Psoas muscle (tissue), 8 donors: ENCODE measurements at places on chromosomes 4 and X. TPM values are rescaled to one million over a fixed set of nuclear protein-coding genes. Genes with fewer than 3 reads are reported as not detected.

DNA sequence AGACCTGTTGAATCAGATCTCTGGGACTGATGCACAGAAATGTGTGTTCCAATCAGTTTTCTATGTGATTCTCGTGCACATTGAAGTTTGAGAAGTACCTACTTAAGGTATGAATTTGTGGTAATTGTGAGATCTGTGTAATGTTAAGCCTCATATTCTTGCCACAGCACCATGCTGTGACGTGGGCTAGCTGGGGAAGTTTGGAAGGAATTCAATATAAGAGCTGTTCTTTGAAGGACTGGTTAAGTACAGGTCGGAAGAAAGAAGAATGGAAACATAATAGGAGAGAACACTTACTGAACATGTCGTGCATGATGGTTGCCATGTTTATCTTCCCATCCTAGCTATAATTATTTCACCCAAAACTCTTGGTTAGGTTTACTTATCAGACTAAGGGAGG, 79.7 kb upstream of the CXXC4 start:
- DNase-seq = no peak
- no peak overlapping the region for H3K4me3 ChIP-seq
- H3K27me3 ChIP-seq = no peaks in the 10 kb centered on the region
- H3K27ac ChIP-seq = no peak overlapping the region
- no peaks in the 10 kb centered on the region for H3K36me3 ChIP-seq
- no peaks in the 10 kb centered on the region for H3K4me1 ChIP-seq

Gene EXOC1L
- total RNA-seq = not detected

- no peaks in the 10 kb centered on the region for H3K27me3 ChIP-seq
- peaks cover 4% of the 10 kb centered on the region for H3K4me1 ChIP-seq
- peak overlapping the region; percentile 30 for H3K27ac ChIP-seq
- H3K36me3 ChIP-seq = peaks cover 10% of the 10 kb centered on the region
- DNase-seq = peak; percentile 55
- H3K4me3 ChIP-seq = no peak overlapping the region
Observed at GRCh38 chrX:153692611-153693156, 5.0 kb downstream of the SLC6A8 start.

DNA sequence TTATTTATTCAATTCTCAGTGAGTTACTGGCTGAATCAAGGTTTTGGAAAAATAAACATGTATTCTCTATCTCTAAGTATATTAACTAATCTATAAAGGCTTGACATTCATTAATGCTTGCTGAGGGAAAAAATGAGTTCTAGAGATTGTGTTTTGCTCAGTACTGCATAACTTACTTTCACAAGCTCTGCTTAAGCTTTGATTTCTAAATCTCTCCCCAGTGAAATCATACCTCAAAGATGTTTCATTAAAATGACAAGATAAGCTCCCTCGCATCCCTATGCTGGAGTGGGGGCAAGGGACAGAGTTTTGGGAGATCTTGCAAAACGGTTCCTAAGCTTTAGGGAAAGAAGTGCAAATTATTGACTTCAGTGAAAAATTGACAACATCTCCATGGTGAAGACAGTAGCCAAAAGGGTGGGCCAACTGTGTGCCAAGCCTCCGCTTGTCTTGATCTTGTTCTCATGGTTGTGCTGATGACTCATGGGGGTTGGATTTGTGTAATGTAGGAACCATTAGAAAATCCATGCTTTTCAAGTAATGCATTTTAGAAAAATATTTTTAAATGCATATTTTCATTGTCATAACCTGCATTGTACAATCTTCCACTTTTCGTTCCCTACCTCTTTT, 521.4 kb downstream of the RPA4 start:
- H3K27ac ChIP-seq = no peak overlapping the region
- no peak for DNase-seq
- H3K4me1 ChIP-seq = no peaks in the 10 kb centered on the region
- no peaks in the 10 kb centered on the region for H3K36me3 ChIP-seq
- no peaks in the 10 kb centered on the region for H3K27me3 ChIP-seq

Gene ARMCX6
- total RNA-seq = 32.1 TPM

Gene KLB
- total RNA-seq = not detected

DNA sequence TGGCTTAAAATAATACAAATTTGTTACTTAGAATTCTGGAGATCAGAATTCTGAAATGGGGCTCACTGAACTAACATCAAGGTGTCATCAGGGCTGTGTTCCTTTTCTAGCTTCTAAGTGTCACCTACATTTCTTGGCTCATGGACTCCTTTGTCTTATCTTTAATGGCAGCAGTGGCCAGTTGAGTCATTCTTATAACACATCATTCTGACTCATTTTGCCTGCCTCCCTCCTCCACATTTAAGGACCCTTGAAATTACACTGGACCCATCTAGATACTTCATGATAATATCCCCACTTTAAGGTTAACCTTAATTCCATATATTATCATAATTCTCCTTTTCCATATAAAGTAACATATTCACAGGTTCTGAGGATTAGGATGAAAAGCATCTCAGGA, 215.9 kb downstream of the GUCY2F start:
- no peak overlapping the region for H3K4me3 ChIP-seq
- H3K27ac ChIP-seq = no peak overlapping the region
- H3K4me1 ChIP-seq = no peaks in the 10 kb centered on the region
- no peaks in the 10 kb centered on the region for H3K36me3 ChIP-seq
- no peaks in the 10 kb centered on the region for H3K27me3 ChIP-seq

GRCh38 chrX:21276736-21277433, 97.3 kb upstream of the CNKSR2 start:
- no peak overlapping the region for H3K4me3 ChIP-seq
- DNase-seq = no peak
- H3K36me3 ChIP-seq = no peaks in the 10 kb centered on the region
- H3K4me1 ChIP-seq = no peaks in the 10 kb centered on the region
- H3K27me3 ChIP-seq = no peaks in the 10 kb centered on the region

Gene SEPSECS
- 4.5 TPM for total RNA-seq

DNA sequence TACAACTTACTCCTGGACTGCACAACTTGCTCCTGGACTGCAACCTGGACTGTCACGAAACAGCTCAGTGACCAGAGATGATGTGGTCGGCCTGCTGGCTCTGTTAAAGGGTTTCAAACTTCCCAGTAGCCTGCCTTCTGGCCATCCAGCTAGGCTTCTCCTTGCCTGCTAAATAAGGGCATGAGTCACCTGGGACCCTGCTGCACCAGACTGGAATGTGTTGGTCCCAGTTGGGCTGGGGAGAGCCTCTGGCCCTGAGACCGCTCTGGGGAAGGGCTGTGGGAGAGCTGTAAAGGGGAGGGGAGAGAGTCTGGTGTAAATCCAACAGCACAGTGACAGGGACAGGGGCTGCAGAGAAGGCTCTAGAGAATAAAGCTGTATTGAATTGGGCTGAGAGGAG, 165.8 kb downstream of the VSIG4 start:
- H3K4me1 ChIP-seq = no peaks in the 10 kb centered on the region
- no peak overlapping the region for H3K27ac ChIP-seq
- DNase-seq = no peak
- H3K4me3 ChIP-seq = no peak overlapping the region
- H3K27me3 ChIP-seq = no peaks in the 10 kb centered on the region

Gene DIPK2B
- 14.9 TPM for total RNA-seq

Gene FGD1
- total RNA-seq = 2.1 TPM

Gene CLDN22
- not detected for total RNA-seq

GRCh38 chr4:766559-767283, 59.2 kb downstream of the CPLX1 start:
- peaks cover 2% of the 10 kb centered on the region for H3K36me3 ChIP-seq
- H3K27ac ChIP-seq = no peak overlapping the region
- no peak for DNase-seq
- H3K4me3 ChIP-seq = no peak overlapping the region
- H3K4me1 ChIP-seq = no peaks in the 10 kb centered on the region
- H3K27me3 ChIP-seq = no peaks in the 10 kb centered on the region

GRCh38 chr4:40458683-40459082, 123.5 kb downstream of the CHRNA9 start:
- no peaks in the 10 kb centered on the region for H3K36me3 ChIP-seq
- H3K4me1 ChIP-seq = no peaks in the 10 kb centered on the region
- no peak overlapping the region for H3K27ac ChIP-seq
- no peaks in the 10 kb centered on the region for H3K27me3 ChIP-seq

Gene SLC9B1
- total RNA-seq = 1.6 TPM

DNA sequence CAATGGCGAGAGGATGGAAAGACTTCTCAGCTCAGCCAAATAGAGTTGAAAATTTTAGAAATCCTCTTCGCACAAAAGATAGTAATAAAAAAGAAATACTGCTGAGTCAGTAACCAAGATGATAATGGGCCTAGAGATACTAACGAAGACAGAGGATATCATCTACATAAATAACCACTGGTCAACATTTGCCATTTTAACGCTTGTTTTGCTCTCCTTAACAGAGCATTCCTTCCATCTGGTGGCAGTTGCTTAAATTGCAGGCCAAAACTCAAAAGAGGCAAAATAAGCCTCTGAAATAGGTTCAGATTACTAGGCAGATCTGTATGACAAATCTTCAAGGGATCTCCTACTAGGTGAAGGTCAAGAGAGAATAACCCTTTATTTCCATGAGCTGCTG, 51.7 kb upstream of the MCF2 start:
- H3K4me1 ChIP-seq = no peaks in the 10 kb centered on the region
- no peak overlapping the region for H3K27ac ChIP-seq
- DNase-seq = no peak
- H3K4me3 ChIP-seq = no peak overlapping the region
- no peaks in the 10 kb centered on the region for H3K36me3 ChIP-seq

- H3K27me3 ChIP-seq = no peaks in the 10 kb centered on the region
- no peaks in the 10 kb centered on the region for H3K36me3 ChIP-seq
- no peak overlapping the region for H3K4me3 ChIP-seq
- peak; percentile 18 for DNase-seq
Observed at GRCh38 chrX:119686087-119686691, 6.8 kb downstream of the SEPTIN6 start.

- H3K4me1 ChIP-seq = no peaks in the 10 kb centered on the region
- H3K36me3 ChIP-seq = no peaks in the 10 kb centered on the region
- H3K27ac ChIP-seq = no peak overlapping the region
- H3K27me3 ChIP-seq = no peaks in the 10 kb centered on the region
Observed at GRCh38 chr4:127580300-127580699, 52.5 kb upstream of the INTU start.

- H3K27me3 ChIP-seq = no peaks in the 10 kb centered on the region
- DNase-seq = no peak
- no peak overlapping the region for H3K4me3 ChIP-seq
- H3K36me3 ChIP-seq = no peaks in the 10 kb centered on the region
- no peaks in the 10 kb centered on the region for H3K4me1 ChIP-seq
Observed at GRCh38 chr4:100913685-100914084, 395.9 kb upstream of the EMCN start.

- peaks cover 12% of the 10 kb centered on the region for H3K4me1 ChIP-seq
- H3K27ac ChIP-seq = peak overlapping the region; percentile 50
- no peak overlapping the region for H3K4me3 ChIP-seq
- peaks cover 3% of the 10 kb centered on the region for H3K27me3 ChIP-seq
- peak; percentile 60 for DNase-seq
- H3K36me3 ChIP-seq = no peaks in the 10 kb centered on the region
Observed at GRCh38 chrX:134737061-134737460, 78.8 kb upstream of the PLAC1 start.

Gene HGFAC
- total RNA-seq = 0.32 TPM

Gene CXCL1
- 0.26 TPM for total RNA-seq

- no peak overlapping the region for H3K4me3 ChIP-seq
- no peak overlapping the region for H3K27ac ChIP-seq
- H3K36me3 ChIP-seq = no peaks in the 10 kb centered on the region
- DNase-seq = no peak
Observed at GRCh38 chrX:45186643-45187026, 14.0 kb downstream of the DIPK2B start.

DNA sequence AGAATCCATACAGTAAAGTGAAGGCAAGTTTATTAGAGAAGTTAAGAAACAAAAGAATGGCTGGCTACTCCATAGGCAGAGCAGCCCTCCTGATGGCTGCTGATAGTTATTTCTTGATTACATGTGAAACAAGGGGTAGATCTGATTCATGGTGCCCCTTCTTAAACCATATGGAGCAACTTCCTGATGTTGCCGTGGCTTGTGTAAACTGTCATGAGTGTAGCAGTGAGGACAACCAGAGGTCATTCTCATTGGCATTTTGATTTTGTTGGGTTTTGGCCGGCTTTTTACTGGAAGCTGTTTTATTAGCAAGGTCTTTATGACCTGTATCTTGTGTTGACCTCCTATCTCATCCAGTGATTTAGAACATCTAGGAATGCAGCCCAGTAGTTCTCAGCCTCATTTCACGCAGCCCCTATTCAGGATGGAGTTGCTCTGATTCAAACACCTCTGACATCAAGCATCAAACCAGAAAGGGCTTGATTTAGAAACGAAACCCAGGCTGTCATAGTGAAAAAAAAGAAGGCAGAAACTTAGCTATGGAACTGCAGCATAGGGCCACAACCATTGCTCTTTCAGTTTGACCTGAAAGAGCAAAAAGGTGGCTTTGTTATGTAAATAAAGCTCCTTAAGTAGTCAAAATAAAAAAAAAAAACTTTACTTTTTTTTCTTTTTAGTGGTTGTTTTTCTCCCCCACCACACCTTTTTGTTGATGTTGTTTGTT, 37.8 kb downstream of the SPCS3 start:
- H3K27me3 ChIP-seq = no peaks in the 10 kb centered on the region
- no peaks in the 10 kb centered on the region for H3K36me3 ChIP-seq
- no peak for DNase-seq
- H3K4me1 ChIP-seq = no peaks in the 10 kb centered on the region
- no peak overlapping the region for H3K4me3 ChIP-seq

DNA sequence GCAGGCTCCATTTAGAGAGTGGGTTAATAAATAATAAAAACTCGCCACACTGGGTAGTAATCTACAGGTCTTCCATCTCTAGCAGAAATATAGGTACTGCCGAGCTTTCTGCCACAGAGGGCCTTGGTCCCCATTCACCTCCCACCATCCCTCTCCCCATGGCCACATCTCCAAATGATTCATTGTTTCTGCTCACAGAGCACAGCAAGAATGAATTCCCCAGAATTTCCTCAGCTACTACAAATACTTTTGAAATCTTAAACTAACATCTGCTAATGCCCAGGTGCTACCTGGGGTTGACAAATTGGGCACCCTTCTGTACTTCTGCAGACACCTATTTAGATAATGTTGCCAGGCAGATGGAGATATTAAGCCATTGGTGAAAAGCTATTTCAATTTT, 5.1 kb downstream of the PHEX start:
- no peak overlapping the region for H3K27ac ChIP-seq
- no peak for DNase-seq

DNA sequence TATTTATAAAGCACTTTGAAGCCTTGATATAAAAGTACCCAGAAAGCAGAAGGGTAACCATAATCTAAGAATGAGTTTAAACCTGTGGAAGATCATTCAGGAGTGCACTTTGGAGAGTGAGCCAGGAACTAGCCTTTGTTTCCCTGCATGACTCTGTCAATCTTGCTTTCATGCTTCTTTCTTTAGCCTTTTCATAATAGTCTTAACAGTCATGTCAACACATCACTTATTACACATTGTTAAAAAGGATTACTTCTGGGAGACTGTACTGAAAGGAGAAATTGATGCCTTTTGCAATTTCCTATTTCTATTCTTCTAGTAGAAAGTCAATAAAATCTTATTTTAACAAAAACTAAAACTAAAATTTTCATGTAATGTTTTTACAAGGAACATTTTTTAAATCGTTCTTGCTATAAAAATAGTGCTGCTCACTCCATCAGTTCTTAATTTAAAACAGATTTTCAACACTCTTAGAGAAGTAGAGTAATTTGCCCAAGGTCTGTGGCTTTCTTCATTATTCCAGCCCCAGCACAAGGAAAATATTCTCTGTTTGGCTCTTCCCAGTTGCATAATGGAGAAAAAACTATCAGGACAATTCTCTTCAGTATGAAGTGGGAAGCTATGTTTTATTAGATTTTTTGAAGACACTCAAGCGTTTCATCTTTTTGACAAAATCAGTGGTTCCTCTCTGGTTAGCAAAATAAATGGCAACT, 35.4 kb upstream of the SPP1 start:
- no peak for DNase-seq
- no peak overlapping the region for H3K27ac ChIP-seq
- H3K36me3 ChIP-seq = no peaks in the 10 kb centered on the region
- no peaks in the 10 kb centered on the region for H3K27me3 ChIP-seq

Gene MTNR1A
- not detected for total RNA-seq
